BJ (cell line): ENCODE measurements at places on chromosomes 4 and X. TPM values are rescaled to one million over a fixed set of nuclear protein-coding genes. Genes with fewer than 3 reads are reported as not detected.

The TMEM187 gene
- polyA plus RNA-seq = 6.0 and 8.7 TPM in 2 replicates

The FGFBP1 gene
- not detected in 2 replicates for polyA plus RNA-seq

DNA sequence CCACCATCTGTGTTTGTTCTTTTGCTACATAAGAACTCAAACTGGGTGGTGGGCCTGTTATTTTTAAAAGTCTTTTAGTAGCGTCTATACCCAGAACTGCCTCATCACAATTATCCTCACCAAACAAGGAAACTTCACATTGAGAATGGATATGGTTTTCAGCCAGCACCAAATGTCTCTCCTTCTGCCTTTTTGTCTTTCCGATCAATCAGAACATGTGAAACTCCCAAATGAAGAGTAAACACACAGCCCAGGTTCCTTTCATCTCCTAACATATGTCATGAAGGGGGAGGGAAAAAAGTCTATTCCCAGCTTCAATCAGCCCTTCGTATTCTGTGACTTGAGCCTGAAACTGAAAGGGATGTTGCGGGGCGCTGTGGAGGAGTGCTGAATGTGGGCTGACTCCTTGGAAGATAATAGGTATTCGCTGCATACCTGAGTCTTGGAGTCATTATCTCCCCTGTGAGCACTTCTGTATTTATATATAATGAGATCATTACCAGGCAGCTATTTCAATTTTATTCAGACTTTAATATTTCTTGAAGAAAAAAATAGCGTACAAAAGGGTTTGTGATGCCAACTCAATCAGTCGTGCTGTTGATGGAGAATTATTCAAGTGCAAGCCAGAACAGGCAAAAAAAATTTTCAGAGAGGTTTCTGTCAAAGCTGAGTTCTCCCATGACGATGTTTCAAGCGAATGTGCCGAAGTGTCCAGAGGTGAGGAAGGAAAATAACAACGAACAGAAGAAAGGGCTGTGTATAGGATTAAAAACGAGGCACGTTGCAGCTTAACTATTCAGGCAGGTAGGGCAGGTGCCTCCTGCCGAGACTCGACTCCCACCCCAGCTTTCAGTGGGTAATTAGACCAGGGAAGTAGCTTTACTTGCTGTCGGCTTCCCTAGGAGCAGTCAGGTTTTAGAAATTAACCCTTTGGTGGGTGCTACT, 163.9 kb upstream of the NOCT start:
- DNase-seq = no peak

GRCh38 chr4:17197070-17197469, 298.6 kb upstream of the LDB2 start:
- no peak for DNase-seq

DNA sequence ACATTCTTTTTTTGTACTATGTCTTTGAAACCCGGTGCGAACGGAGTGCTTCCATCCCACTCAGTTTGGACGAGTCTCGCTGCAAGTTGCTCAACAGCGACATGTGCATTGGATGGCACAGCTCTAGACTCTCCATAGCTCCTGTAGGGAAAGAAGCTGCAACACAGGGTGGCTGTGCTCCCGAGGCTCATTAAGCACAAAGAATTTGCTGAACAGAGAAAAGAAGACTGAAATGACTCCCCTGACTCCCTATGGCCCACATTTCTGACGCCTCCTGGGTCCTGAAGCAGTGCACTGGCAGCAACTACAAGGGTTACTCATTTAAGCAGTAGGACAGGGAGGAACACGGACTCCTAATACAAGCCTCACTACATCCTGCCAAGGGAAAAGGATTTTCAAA, 127.4 kb downstream of the SH3RF1 start:
- no peak for DNase-seq

The SYNPO2 gene
- 33.8 and 39.9 TPM in 2 replicates for polyA plus RNA-seq

The HS6ST2 gene
- polyA plus RNA-seq = not detected in 2 replicates

- no peak for DNase-seq
These were observed 1.8 kb downstream of the FLNA start for GRCh38 chrX:154372612-154373022.

DNA sequence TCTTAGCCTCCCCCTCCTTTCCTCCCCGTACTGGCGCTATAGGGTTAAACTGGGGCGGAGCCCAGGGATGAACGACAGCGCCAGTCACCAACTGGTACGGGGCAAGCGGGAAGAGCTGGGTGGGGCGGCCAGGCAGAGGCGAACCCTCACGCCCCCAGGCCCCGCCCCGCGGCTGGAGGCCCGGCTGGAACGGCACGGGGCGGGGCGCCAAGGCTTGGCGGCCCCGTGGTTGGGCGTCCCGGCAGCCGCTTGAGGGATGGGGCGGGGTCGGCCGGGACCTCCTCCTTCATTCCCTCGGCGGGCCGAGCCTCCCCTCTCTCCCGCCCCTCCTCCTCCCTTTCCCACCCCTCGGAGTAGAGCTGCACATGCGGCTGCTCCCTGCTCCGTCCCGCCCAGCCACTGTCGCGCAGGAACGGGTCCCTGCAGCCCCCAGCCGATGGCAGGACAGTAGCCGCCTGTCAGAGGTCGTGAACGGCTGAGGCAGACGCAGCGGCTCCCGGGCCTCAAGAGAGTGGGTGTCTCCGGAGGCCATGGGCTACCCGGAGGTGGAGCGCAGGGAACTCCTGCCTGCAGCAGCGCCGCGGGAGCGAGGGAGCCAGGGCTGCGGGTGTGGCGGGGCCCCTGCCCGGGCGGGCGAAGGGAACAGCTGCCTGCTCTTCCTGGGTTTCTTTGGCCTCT, at the start of gene EDA:
TSS of gene EDA (plus strand) at position 335 of the 678 bp plus-strand sequence.
- DNase-seq = no peak

DNA sequence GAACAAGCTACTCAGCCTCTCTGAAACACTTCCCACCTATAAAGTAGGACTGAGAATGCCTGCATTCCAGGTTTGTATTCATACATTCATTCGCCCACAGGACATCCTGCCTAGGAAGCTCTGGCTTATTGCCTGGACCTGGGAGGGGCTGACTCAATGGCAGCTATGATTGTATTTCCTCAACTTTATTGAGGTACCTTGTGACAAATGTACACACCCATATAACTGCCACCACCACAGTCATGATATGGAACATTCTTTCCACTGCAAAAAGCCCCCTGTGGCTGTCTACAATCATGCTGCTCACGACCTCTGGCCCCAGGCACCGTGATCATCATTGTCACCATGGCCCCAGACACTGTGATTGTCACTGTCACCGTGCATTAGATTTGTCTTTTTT, 68.3 kb downstream of the ABLIM2 start:
- DNase-seq = peak; percentile 6

The LRRC66 gene
- 0.21 and 0.28 TPM in 2 replicates for polyA plus RNA-seq

GRCh38 chrX:110384490-110384889, 25.8 kb downstream of the RTL9 start:
- no peak for DNase-seq

DNA sequence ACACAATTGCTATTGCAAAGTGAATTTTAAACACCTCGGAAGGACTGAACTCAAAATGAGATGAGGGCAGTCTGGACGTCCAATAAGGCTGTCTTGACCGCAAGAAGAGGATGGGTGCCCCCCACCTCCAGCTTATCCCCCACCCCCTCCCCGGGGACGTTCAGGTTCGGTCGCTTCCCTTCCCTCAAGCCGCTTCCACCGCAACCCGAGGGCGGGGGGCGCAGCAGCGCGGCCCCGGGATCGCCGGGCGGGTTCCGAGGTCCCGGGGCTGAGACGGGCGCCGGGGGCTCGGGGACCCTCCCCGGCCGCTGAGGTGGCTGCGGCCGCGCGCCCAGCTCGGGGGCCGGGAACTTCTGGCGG, 480 bp downstream of the USP46 start:
- DNase-seq = no peak

DNA sequence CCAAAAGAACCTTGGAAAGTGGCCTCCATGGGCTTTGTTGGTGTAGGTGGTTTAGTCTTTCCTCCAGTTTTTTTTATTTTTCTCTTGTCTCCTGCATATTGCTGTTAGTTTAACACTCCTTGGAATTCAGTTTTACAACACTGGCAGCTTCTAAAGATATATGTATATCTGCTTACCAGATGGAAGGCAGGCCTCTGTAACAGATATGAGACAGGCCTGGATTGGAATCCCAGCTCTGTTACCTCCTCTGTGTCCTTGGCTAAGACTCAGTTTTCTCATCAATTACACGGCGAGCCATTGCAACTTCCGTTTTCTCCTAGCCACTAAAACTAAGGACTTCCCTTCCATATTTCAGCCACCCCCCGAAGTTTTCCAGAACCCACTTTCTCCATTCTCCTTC, 133.4 kb upstream of the SMAD1 start:
- DNase-seq = no peak

The GASK1B gene
- 4.9 and 11.6 TPM in 2 replicates for polyA plus RNA-seq

- no peak for DNase-seq
These were observed 28.8 kb upstream of the PCSK1N start for GRCh38 chrX:48864210-48864609.

DNA sequence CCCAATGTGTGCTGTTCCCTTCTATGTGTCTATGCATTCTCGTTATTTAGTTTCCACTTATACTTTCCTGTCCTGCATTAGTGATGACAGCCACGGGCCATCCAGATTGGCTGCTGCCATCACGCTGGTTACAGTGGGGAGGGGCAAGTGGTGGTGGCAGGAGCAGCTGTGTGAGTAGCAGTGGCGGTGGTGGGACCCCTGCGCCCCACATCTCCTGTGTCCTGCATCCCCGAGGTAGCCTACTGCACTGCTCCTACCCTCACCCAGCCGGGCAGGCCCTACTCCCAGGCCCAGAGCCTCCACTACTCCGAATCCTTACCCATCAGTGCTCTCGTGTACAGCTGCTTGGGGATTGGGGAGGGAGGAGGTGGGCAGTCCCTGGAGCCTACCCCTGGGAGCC, 798.7 kb upstream of the AGA start:
- DNase-seq = no peak

DNA sequence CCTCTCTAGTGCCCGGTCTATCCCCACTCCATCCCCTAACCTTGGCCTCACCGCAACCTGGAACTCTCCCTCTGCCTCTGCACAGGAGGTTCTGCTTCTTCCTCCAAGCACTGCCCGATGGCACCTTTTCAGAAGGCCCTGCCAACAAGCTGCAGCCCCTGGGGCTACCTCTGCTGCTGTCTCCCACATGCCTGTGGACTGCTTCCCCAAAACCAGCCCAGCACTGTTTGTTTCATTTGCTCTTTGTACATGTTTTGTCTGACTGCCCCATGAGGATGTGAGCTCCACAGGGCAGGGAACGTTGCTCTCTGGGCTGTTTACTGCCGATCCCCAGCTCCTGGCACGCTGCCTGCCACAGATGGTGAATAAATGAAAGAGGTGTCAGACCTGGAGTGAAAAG, 85.4 kb downstream of the INTS6L start:
- no peak for DNase-seq

DNA sequence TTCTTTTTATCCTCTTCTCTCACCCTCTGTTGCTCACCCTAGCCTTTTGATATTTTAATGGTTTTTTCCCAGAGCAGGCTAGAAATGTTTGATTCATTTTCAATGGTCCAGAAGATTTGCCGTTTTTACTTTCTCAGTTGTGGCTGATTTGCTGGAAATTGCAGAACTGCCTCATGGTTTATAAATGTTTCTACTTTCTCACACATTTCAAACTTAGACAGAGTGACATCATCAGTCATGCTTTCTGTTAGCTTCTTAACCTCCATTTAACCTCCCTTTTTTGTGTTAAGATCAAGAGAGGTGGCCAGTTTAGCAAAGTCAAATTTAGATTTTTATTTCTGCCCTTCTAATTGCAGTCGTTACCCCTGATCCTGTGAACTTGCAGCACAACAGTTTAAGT, 8.7 kb downstream of the RXFP1 start:
- no peak for DNase-seq

The RASSF6 gene
- polyA plus RNA-seq = not detected in 2 replicates

GRCh38 chr4:100188829-100189228, 1.4 kb downstream of the DDIT4L start:
- no peak for DNase-seq

The MND1 gene
- polyA plus RNA-seq = 0.44 and 2.2 TPM in 2 replicates

The TMSB15A gene
- polyA plus RNA-seq = 3.0 and 6.3 TPM in 2 replicates

GRCh38 chrX:109553862-109554261, 17.2 kb downstream of the NXT2 start:
- no peak for DNase-seq

The F8A3 gene
- polyA plus RNA-seq = 0.05 TPM in 1 of 2 replicates, not detected in the other

DNA sequence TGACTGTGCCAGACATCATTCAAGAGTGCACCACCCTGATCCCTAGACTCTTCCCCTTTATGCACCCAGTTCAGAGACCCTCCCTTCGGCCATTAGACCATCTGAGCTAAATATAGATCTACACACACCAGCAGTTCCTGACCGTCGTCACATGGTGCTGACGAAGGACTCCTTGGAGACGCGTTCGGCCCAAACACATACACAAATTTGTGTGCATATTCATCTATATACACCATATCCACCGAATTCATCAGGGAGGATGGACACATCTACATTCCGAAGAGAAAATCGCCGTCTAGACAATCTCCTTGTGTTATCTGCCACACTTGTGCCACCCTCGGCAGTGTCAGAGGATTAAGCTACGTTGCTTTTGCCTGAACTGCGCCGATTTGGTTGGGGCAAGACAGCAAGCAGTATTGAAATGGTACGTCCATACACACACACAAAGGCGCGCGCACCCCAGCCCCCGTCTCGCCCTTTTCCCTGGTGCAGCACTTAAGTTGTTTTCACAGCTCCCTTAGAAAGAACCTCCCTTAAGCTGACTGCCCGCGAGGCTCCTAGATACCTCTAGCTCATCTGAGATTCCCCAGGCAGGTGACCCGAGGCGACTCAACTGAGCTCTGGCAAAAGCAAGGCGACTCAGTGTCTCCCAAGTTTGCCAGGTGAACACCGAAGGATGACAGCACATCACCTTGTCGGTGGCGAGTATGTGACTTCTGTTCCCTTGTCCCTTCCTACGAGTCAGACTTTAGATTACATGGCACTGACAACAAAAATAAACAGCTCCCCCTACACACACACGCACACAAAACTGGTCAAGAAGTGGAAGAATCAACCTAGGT, 1.0 kb downstream of the RASGEF1B start:
- no peak for DNase-seq

- no peak for DNase-seq
These were observed 342.8 kb downstream of the PPARGC1A start for GRCh38 chr4:23547096-23547495.

The MAGEA2 gene
- not detected in 2 replicates for polyA plus RNA-seq

The DMP1 gene
- not detected in 2 replicates for polyA plus RNA-seq

The SPANXN3 gene
- not detected in 2 replicates for polyA plus RNA-seq
